Renal cortical epithelial cell (primary cell): ENCODE measurements at places on chromosomes 2 and 18.

DNA sequence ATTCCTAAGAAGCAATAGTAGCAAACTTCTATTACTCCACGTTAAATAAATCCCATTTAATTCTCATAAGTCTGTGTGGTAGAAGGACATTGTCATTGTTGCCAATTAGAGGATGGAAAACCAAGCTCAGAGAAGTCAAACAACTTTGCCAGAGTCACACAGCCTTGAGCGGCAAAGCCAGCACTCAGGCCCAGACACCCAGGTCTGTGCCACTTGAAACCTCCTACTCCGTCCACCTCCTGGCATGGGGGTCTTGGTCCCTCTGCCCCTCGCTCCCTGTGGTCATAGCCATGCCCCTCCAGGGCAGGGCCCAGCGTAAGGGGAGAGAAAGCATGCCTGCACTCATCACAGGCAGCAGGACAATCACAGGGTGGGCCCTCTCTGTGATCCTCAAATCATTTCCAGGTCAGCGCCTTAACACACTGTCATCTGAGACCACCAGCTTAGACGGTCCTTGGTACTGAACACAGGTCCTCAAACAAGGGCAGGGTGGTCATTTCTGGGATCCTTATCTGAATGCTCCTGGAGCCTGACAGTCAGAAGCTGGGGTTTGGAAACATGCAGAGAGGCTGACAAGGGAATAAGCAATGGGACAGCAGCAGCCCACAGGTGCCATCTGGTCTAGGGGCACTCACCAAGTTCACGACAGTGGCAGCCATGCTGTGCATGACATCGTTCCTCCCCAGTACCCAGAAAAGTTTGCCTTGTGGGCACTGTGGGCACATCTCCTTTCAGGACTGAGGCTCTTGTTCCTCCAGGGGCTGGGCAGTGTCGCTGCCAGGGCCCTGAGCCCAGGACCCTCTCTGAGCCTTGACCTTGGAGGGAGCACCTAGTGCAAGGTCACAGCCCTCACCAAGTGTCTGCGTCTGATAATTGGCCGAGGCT is 38.2 kb downstream of the FAM178B start:
- no peak for DNase-seq

GRCh38 chr2:223221139-223221835 is 169.3 kb downstream of the KCNE4 start:
- DNase-seq: no peak

GRCh38 chr2:7133521-7133920 is 216.3 kb downstream of the RNF144A start:
- no peak for DNase-seq

DNA sequence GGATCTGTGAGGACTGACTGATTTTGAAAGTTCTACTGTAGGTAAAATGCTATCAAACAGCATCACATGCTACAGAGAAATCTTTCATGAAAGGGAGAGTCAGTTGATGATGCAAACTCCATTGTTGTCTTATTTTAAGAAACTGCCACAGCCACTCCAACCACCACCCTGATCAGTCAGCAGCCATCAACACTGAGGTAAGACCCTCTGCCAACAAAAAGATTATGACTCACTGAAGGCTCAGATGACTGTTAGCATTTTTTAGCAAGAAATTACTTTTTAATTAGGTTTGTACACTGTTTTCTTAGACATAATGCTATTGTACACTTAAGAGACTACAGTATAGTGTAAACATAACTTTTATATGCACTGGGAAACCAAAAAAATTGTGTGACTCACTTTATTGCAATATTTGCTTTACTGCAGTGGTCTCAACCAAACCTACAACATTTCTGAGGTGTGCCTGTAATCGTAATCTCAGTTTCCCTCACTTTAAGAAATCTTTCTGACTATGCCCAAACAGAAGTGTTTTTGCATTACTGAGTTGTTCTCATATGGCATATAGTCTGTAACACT is 42.8 kb downstream of the METTL8 start:
- DNase-seq: peak; percentile 81

DNA sequence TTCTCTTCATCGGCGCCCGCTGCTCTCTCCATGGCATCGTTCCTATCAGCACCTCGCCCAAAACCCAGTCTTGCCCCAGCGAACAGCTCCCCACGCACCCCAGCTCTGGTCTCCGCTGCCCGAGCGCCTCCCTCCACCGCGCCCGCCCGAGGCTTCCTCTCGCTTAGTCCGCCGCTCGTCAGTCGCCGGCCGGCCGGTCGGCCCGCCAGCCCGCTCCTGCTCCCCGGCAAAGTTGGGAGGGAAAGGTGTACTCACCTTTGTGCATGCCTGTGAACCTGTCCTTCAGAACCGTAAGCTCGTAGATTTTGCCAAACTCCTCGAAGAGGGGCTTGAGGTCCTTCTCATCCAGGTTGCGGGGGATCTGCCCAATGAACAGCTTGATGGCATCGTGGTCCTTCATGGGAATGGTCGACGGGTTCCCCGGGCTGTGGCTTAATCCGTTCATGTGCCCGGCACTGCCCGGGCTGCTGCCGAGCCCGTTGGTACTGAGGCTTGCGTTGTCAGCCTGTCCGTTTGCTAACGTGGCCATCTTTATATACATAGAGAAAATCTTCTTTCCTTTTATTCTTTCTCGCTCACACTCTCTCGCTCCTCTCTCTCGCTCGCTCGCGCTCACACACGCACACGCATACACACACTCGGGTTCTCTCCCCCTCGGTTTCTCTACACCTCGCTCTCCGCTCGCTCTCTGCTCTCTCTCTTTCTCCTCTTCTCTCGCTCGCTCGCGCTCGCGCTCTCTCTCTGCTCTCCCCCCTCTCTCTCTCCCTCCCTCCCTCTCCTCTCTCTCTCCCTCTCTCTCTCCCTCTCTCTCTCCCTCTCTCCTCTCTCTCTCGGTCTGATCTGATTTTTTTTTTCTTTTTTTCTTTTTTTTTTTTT is at the start of gene CELF4:
TSS of gene CELF4 (minus strand) at position 698 of the 876 bp plus-strand sequence.
- DNase-seq: no peak

DNA sequence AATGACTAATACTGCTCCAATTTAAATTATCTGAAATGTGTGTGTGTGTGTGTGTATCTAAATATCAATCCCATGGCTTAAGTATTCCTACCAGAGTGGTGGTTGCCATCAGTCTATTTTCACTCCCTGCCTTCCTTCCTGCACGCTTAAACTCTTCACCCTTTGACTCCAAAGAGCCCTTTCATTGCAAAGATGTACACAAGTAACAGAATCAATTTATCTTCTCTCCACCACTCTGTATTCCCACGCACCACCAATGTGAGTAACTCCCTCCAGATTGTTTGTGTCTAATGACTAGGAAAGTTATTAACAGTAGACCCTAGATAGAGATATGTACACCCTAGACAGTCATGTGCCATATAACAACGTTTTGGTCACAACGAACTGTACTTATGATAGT is 42.8 kb downstream of the ARL6IP6 start:
- no peak for DNase-seq

GRCh38 chr2:186570604-186571003 is 19.3 kb upstream of the ITGAV start:
- peak; percentile 99 for DNase-seq

GRCh38 chr2:156436497-156437085 is 412 bp downstream of the GPD2 start:
- no peak for DNase-seq

DNA sequence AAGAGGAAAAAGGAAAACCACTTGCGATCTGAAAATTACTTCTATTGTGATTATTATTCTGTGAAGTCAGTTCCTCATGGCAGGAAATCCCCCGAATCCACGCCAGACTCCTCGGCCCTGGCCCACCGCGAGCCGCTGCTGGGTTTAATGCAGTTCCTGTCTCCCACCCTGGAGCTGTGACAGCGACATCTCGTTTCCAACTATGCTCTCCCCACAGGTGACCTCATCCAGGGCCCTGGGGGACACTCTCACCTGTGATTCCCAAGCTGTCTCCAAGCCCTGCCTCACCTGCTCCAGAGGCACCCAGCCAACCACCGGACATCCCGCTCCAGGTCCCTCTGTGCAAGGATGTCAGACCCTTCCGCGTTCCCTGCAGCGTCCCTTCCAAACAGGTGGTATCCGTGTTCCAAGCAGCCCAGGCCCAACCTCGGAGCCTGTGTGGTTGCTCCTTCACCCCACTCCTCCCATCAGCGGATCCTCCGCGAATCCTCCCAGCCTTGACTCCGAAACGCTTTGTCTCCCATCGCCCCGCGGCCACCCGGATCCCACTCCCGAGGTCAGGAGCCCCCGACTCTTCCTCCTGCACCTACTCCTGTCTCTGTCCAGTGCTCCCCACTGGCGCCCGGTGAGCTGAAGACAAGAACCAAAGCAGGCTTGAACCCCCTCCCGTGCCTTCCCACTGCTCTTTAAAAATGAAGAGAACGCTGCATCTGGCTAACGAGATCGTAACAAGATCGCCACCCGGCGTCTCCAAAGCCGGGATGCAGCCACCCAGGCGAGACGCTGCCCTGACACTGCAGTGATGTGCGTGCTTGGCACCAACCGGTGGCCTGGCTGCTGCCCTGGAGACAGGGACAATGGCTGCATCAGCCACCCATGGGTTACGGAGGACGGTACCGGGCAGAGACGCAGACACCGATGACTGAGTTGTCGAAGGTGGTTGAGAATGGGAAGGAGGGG is 96.5 kb downstream of the NDUFA10 start:
- no peak for DNase-seq

- DNase-seq: no peak
Measured at GRCh38 chr2:183026424-183026823, 11.8 kb downstream of the NCKAP1 start.

GRCh38 chr2:30366199-30366691 is 80.8 kb upstream of the LCLAT1 start:
- no peak for DNase-seq

DNA sequence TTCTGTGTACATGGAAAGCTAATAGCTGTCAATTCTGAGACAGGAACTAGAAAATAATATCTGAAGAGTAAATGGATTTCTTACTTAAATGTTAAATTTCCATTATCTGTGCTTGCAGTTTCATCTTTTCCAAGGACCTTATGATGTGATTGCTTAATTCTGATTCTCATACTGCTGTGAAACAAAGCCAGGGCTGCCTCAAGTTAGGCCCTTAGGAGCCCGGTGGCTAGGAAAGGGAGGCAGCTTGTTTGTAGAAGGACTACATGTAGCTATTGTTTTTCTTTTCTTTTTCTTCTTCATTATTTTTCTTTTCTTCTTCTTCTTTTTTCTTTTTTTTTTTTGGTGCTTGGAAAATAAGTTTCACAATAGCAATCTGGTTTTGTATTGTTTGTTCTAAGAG is 50.5 kb downstream of the XRCC5 start:
- no peak for DNase-seq

DNA sequence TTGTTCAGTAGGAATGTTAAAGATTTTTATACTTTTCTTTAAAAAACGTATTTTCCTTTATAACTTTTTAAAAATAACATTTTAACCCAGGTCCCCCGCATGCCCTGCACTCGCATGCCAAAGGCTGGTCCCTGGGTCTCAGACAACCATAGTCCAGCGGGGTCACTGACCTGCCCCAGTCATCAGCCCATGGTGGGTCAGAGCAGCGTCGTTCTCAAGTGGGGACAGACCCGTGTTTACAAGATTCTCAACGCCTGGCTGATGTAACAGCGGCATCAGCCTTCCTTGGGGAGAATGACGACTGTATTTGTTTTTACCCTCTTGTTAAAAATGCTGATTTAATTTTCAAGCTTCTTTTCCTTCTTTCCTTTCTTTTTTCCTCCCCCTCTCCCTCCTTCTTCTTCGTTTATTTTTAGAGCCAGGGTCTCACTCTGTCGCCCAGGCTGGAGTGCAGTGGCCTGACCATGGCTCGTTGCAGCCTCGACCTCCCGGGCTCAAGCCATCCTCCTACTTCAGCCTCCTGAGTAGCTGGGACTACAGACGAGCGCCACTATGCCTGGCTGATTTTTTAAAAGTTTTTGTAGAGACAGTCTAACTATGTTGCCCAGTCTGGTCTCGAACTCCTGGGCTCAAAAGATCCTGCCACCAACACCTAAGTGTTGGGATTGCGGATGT is 1.0 kb upstream of the EFHD1 start:
- DNase-seq: no peak

GRCh38 chr2:206328974-206329373 is 54.5 kb downstream of the ZDBF2 start:
- no peak for DNase-seq

GRCh38 chr18:32550963-32551362 is 80.3 kb upstream of the GAREM1 start:
- DNase-seq: no peak

GRCh38 chr2:26571316-26571715 is 69.8 kb downstream of the CIB4 start:
- no peak for DNase-seq

GRCh38 chr18:63892566-63892965 is 5.1 kb downstream of the SERPINB2 start:
- DNase-seq: no peak

GRCh38 chr2:224180810-224181209 is 141.7 kb upstream of the SERPINE2 start:
- no peak for DNase-seq

- DNase-seq: no peak
Measured at GRCh38 chr18:29749704-29750103, 1292.8 kb downstream of the DSC3 start.

GRCh38 chr2:28228434-28228995 is 164.1 kb upstream of the FOSL2 start:
- DNase-seq: peak; percentile 22

DNA sequence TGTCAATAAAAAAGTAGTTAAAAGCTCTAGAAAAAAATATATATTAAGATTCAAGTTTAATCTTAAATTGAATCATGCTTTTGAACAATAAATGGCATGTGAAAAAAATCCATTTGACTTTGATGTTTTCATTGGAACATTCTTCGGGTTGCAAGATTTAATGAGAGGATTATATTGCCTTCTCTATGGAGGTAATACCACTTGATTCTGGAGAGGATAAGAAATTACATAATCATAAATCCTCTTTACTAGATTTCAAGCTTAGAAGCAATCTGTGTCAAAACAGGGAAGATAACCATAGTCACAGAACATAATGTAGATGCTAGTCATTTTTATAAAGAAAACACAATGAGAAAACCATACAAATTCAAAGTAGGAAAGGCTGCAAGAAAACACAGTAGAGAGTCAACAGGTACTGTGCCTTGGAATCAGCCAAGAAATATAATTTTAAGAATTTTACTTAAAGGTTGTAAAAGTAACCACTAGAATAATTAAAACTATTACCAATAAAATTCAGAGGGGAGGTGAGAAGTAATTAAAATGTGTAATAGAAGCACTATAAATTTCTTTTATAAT is 18.7 kb upstream of the MAPRE2 start:
- no peak for DNase-seq

DNA sequence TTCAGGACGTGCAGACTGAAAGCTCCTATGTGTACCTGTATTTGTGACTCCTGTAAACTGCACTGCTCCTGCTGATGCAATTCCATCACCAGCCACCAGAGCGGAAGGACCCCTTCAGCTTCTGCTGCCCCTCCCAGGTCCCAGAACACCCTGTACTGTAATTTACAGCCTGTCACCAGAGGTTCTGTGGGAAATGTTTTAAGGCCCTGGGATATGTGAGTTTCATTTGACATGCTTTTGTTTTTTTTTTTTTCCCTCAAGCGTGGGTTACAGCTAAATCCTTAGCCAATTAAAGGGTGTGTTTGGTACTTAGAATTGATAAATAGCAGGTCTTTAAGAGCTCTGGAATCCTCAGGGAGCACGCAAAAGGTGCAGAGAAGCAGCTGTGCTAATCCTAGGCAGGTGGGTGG is 79.4 kb downstream of the KCTD1 start:
- DNase-seq: peak; percentile 88
